Stimulated activated CD4-positive, alpha-beta T cell treated with anti-CD3 and anti-CD28 coated beads, TNF-alpha, amount 100 ng/mL, for 4 hours (primary cell): ENCODE measurements at places on chromosomes 12 and 14.

GRCh38 chr12:118119449-118119879 is 15.7 kb upstream of the VSIG10 start:
- no peak for DNase-seq

- no peak for DNase-seq
Measured at GRCh38 chr12:98456576-98457573, 58.5 kb upstream of the TMPO start.

- no peak for DNase-seq
Measured at GRCh38 chr12:27123642-27124041, 41.3 kb upstream of the C12orf71 start.

- DNase-seq: no peak
Measured at GRCh38 chr12:41699658-41700057, 445.0 kb downstream of the GXYLT1 start.

DNA sequence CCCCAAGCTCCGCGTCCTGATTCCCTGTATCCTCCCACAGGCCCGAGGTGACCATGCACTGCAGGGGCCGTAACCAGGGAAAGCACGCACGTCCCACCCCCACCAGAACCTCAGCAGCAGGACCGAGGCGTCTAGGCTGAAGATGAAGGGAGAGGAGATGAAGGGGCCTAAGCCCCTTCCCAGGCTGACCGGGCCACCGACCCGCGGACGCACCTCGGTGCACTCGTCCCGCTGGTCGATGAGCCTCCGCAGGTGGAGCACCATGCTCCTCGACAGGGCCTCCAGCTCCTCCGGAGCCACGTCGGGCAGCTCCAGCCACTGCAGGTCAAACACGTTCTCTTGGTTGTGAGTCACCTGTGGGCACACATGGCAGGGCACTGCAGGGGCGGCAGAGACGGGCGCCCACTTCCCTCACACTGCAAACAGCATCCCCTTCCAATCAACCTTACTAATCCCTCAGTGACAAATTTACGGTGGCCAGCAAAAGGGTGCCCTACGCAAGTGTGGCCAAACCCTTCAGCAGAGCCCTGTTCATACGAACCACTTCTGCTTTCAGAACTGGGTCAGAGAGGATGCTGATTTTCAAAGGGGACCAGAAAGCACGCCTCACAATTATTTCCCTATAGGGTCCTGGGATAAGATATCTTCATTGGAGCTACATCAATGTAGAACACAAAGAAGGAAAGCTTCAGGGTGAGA is 77.8 kb downstream of the CCDC88C start:
- DNase-seq: no peak
